ENCODE measurements at places on chromosomes 11 and 22. TPM values are rescaled to one million over a fixed set of nuclear protein-coding genes. Genes with fewer than 3 reads are reported as not detected.

GRCh38 chr11:46180736-46181135 lies 59.5 kb upstream of the PHF21A start:
- peaks cover 22% of the 10 kb centered on the region for H3K27me3 ChIP-seq
- H3K4me3 ChIP-seq = no peak overlapping the region
- peaks cover 4% of the 10 kb centered on the region for H3K36me3 ChIP-seq
- H3K27ac ChIP-seq = no peak overlapping the region

- H3K4me3 ChIP-seq = no peak overlapping the region
- DNase-seq = no peak
- no peak overlapping the region for H3K27ac ChIP-seq
- no peaks in the 10 kb centered on the region for H3K36me3 ChIP-seq
- H3K27me3 ChIP-seq = no peaks in the 10 kb centered on the region
Observed at GRCh38 chr11:24515632-24516031, 18.8 kb downstream of the LUZP2 start.

DNA sequence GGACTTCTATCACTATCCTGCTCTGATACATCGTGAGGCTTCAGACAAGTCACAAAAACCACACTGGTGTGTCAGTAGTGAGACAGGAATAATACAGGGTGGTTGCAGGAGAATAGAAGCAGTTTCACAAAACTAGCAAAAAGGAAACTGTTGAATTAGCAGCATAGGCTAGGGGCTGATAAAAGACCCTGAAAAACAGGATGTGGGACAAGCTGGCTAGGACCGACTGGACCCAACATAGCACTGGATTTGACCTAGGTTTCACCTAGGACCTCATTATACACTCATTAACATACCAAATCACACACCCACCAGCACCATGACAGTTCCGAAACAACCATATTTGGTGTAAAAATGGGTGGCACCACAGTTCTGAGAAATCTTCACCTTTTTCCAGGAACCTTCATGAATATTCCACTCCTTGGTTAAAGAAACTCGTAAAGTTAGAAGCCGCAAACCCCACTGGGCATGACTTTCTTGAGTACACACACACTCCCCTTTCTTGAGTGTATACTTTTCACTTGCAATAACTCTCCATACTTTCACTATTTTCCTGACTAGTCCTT lies 76.2 kb downstream of the SLC1A2 start:
- H3K27me3 ChIP-seq = no peaks in the 10 kb centered on the region
- no peaks in the 10 kb centered on the region for H3K36me3 ChIP-seq
- H3K27ac ChIP-seq = peak overlapping the region; percentile 68
- H3K4me3 ChIP-seq = peak overlapping the region; percentile 39
- H3K4me1 ChIP-seq = peaks cover 48% of the 10 kb centered on the region

GRCh38 chr11:70654016-70654415 lies 255.7 kb downstream of the CTTN start:
- no peak overlapping the region for H3K27ac ChIP-seq
- H3K4me3 ChIP-seq = no peak overlapping the region
- H3K27me3 ChIP-seq = peaks cover 20% of the 10 kb centered on the region
- DNase-seq = no peak
- H3K36me3 ChIP-seq = no peaks in the 10 kb centered on the region
- no peaks in the 10 kb centered on the region for H3K4me1 ChIP-seq

Gene CNTF
- total RNA-seq = 3.0 TPM

Gene NRIP3
- 0.34 TPM for total RNA-seq

Gene SLC22A12
- total RNA-seq = not detected

Gene KRTAP5-8
- total RNA-seq = not detected

Gene TMEM121B
- 0.11 TPM for total RNA-seq

Gene OR6T1
- not detected for total RNA-seq
